ENCODE measurements at places on chromosomes 13 and 19.
A peak's percentile ranks its signal among the peaks of the same experiment; 100 is the strongest.

DNA sequence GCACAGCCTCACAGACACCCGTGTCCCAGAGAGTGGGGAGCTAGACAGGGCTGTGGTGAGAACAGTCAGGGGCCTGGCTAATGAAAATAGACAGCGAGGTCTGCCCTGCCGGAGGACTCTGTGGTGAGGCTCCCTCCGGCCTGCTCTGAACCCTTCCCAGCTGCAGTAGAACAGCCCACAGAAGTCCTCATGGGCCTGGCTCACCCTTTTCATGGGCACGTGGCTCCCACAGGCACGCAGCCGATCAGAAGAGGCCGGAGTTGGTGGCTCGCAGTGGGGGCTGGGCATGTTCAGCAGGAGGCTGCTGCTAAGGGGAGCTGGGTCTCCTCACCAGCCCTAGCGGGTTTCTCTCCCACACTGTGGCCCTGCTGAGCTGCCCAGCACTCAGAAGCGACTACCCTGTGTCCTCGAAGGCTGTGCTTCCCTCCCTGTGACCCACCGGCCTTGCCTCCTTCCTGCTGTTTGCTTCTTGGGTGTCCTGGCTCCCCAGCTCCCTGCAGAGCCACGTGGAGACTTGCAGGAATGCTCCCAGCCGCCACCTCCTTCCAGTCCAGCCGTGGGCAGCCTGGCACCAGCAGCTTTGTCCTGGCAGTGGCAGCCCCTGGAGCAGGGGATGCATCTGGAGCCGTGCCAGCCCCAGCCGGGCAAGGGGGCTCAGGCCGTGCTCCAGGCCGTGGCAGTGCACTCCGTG is 138.7 kb downstream of the KDM4B start:
- DNase-seq: no peak

DNA sequence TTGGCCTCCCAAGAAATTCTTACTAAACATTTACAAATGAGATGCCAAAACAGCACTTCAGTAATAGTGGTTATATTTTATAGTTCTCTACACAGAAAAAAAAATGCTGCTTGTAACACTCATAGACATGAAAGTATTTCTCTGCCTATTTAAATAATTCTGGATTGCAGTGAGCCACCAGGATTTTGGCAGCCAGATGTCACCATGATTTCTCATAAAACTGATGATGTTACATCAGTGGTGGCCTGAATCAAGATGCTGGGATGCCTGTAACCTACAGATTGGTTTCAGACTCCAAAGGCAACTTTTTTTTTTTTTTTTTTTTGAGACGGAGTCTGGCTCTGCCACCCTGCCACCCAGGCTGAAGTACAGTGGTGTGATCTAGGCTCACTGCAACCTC is 2.7 kb upstream of the CAPS start:
- DNase-seq: no peak

- no peak for DNase-seq
Observed at GRCh38 chr13:34842466-34842865, 99.6 kb upstream of the NBEA start.

GRCh38 chr13:41970022-41970421 is 9.1 kb upstream of the VWA8 start:
- no peak for DNase-seq

- no peak for DNase-seq
Observed at GRCh38 chr19:30123119-30123518, 181.1 kb downstream of the URI1 start.

- DNase-seq: peak; percentile 61
Observed at GRCh38 chr19:35107545-35107944, 8.1 kb upstream of the FXYD3 start.

GRCh38 chr19:40586611-40587010 is 9.9 kb downstream of the SHKBP1 start:
- DNase-seq: no peak

- no peak for DNase-seq
Observed at GRCh38 chr19:35904311-35905068, 2.2 kb downstream of the HCST start.

DNA sequence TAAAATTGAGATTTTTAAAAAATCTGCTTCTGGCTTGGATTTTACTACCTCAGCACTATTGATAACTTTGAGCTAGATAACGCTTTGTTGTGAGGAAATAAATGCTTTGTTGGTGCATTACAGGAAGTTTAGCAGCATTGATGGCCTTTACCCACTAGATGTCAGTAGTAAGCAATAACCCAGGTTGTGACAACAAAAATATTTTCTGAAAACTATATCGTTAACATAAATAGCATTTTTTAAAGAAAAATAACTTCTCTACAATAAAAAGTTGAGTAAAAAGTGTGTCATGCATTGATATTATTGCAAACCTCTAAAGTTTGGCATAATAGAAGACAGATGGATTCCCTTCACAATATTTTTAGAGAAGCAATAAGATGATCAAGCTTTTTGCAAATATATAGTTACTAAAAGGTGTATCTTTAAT is 1246.5 kb downstream of the UQCRFS1 start:
- peak; percentile 49 for DNase-seq

DNA sequence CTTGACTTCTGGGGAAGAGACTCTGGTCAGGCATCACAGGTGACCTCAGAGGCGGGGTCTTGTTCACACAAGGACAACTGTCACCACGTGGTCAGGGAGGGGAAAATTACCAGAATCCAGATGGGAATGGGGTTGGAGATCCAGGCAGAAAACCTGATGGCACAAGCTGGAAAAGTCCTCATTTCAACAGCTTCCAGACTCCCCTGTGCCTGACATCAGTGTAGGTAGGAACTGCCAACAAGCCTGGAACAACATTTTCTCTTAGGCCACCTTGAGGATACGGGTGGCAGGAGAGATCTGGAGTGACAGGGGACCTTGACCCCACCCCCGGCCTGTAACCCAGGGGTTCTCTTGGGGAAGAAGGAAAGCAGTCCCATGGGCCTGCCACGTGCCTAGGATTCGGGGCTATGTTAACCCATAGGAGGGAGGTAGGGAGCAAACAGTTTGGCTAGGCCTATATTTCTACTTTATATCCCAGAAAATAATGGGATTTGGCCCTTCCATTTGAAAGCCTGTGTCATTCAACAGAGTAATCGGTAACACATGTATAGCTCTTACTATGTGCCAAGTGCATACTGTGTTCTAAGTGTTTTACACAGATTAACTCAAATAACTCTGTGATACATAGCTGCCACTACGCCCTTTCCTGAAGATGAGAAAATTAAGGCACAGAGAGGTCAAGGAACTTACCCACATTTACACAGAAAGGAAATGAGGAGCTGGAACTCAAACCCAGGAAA is 44.9 kb upstream of the C13orf42 start:
- no peak for DNase-seq

All from cardiac fibroblast (primary cell).